ENCODE measurements at places on chromosomes 11 and 22.

- no peak for DNase-seq
These were observed 1.3 kb downstream of the ALG9 start for GRCh38 chr11:111870113-111870512.

GRCh38 chr11:23021287-23021863 is 161.1 kb upstream of the CCDC179 start:
- DNase-seq, result peak; percentile 9

GRCh38 chr11:125176866-125177265 is 12.3 kb downstream of the PKNOX2 start:
- DNase-seq, result no peak

GRCh38 chr11:128021349-128022006 is 565.9 kb downstream of the ETS1 start:
- DNase-seq, result peak; percentile 41

DNA sequence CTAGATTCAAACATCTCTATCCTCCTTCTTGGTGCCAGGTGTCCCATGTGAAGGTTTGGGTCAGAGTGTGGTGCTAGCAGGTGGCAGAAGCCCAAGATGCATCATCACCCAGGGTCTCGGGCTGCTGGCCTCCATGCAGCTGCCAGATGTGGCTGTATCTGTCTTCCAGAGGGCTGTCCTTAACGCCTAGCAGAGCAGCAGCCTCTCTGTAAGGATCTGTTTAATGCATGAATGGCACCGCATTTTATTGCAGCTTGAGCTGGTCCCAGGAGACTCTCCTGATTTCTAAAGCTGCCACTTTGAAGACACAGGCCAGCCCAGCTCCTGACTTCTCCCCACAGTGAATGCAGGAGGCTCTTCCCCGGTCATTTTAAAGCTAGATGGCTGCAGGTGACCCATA is 26.3 kb downstream of the SLC1A2 start:
- DNase-seq, result no peak

GRCh38 chr11:12784987-12785386 is 110.8 kb downstream of the TEAD1 start:
- no peak for DNase-seq

- DNase-seq, result no peak
These were observed 10.2 kb upstream of the MS4A12 start for GRCh38 chr11:60482361-60482760.

DNA sequence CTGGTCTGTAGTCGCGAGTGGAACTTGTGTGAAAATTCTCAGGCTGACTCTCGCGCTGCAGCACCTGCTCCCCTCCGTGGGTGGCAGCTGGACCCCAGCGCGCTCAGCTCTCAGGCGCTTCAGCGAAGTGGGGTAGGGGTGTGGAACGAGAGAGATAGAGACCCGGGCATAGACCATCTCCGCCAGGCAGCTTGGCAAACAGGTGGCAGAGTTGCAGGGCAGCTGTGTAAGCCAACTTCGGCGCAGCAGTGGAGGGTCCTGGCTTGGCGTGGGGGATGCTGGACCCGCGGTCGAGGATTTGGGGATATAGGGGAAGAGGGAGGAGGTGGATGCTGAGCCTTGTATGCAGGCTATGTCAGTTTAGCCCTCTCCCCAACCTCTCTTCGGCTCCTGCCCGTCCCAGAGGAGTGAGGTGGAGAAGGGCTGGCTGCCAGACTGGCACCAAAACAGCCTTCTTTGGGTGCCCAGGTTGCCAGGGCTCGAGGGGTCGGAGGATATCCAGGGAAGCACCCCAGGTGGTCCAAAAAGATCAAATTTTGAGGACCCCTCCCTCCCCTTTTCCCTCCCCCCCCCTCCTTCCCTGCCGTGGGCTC is 746 bp upstream of the CALCB start:
- DNase-seq, result no peak

GRCh38 chr22:44184006-44184405 is 3.3 kb downstream of the PARVG start:
- DNase-seq, result no peak

DNA sequence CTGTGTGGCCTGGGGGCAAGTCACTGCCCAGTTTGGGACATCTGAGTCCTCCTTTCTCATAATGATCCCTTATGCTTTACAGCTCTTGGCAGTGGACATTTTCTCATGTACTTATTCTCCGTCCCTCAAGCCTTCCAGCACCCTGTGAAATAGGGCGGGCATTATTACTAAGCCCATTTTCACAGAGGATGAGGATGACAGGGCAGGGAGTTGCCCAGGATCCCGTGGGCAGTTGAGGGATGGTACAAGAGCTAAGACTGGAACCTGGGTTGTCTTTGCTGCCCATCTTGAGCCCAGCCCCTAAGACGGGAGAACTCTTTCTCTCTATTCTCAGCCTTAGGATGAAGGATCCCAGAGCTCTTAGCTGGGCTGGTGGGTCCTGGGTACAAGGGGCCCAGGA is 11.2 kb downstream of the CD82 start:
- DNase-seq, result no peak

GRCh38 chr11:5369789-5370188 is 13.8 kb upstream of the OR51M1 start:
- DNase-seq, result no peak

DNA sequence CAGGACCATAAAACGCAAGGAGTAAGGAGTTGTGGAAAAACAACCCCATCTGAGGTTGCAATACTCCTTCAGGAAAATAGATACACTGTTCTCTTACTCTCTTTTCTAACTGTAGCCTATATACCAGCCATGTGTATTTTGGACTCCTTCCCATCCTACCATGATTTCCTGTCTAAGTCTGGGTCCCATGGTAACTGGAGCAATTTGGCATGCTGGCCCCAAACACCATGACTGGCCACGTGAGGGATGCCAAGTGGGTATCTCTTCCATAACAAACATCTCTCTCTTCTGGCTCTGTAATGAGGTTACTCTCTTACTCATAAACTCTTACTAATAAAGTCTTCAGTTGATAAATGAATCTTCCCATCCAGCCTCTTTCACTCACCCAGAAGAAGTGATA is 26.5 kb downstream of the ABTB2 start:
- peak; percentile 96 for DNase-seq

- no peak for DNase-seq
These were observed 38.8 kb downstream of the DKK3 start for GRCh38 chr11:11969380-11970215.

DNA sequence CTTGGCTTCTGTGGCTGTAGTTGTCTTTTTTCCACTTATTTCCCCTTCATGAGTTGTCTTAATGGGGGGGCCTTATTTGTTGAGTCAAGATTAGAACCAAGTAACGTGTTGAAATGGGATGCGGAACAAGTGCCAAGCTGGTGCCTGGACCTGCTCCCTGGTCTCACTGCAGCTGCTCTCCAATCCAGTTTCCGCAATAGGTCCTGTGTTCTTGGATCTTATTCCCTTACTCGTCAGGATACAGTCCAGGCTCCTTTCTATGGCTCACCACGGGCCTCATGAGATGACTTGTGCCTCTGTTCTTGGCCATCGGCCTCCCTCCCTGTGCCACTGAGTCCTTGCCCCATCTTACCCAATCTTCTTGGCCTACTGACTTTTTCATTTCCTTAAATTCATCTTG is 159.6 kb upstream of the CADM1 start:
- no peak for DNase-seq

DNA sequence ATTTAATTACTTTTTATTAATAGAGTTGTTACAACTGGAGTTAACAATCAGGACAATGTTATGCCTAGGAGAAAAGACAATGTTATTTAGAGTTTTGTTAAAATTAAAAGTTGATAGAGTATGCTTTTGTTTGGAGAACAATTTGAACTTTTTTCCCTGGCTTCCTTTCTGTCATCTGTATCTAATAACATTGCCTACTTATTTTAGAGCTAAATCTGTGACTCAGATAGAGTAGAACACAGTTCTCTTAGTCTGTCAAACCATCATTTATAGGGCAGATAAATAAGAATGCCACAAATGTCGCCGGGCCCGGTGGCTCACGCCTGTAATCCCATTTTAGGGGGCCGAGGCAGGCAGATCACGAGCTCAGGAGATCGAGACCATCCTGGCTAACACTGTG is 28.9 kb upstream of the YAP1 start:
- no peak for DNase-seq

DNA sequence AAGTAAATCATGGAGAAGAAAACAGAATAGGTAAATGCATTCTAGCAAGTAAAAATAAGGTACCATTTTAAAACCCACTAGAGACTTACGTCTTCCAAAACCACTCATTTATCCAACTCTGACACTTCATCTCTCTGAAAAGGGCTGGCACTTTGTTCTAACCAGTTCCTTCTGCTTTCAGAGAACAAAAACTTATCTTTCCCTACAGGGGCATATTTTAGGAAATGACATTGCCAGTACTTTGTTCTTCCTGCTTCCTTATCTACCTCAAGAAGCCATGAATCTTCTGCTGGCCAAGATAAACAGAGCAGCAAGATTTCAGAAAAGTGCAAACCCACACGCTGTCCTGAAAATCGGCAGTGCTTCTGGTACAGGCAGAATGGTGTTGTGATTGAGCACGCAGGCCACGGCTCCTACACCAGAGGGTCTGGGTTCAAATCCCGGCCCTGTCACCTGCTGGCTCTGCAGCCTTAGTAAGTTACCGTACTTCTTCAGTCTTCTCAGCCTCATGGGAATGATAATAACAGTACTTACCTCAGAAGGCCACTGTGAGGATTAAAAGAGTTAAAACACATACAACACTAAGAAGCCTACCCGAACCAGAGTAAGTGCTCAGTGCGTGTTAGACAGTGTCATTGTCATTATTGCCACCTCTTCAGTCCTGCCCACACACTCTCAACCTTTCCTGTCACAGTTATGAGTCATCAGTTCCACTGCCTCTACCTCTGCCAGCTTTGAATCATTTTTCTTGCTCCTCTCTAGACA is 11.0 kb downstream of the MPZL3 start:
- no peak for DNase-seq

GRCh38 chr22:20052309-20053259 is 27.5 kb upstream of the DGCR8 start:
- no peak for DNase-seq
